ENCODE measurements at places on chromosomes 7 and 10.

DNA sequence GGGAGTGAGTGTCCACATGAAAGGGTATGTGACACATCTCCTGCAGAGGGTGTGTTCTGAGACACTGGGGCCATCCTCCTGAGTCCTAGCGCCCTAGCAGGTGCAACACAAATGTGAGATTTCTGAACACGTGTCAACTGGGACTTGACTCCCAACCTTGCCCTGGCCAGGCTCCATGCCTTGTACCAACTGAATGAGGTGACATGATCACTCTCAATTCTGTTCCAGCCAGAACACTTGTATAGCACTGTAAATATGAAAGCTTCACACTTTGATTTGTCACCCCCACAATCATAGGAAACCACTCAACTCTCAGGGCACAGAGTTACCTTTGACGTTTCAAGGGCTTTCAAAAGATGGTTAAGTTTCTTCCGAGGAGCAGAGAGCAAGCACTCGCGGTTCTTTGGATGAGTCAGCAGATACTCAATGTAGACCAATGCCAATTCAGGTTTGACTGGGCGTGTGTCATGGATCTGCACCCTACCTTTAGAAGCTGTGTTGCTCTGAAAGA lies 48.6 kb downstream of the NCAPG2 start:
- peak; percentile 66 for DNase-seq

DNA sequence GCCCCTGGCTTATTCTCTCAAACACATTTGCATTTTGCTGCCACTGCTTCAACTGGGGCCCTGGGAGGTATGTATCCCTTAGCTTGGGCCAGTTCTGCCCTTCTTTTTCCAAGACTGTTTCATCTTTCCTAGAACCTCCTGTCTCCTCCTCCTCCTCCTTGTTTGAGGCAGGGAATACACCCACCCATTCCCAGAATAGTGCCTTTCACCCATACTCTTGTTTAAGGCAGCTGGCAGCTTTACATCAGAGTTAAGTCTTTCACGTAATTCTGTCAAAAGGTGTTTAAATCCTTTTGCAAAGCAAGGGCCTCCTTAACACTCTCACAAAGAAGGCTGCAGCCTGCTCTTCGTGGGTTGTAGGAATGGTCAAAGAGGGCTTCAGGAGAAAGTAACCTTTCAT lies 150.9 kb upstream of the AGK start:
- DNase-seq: no peak

DNA sequence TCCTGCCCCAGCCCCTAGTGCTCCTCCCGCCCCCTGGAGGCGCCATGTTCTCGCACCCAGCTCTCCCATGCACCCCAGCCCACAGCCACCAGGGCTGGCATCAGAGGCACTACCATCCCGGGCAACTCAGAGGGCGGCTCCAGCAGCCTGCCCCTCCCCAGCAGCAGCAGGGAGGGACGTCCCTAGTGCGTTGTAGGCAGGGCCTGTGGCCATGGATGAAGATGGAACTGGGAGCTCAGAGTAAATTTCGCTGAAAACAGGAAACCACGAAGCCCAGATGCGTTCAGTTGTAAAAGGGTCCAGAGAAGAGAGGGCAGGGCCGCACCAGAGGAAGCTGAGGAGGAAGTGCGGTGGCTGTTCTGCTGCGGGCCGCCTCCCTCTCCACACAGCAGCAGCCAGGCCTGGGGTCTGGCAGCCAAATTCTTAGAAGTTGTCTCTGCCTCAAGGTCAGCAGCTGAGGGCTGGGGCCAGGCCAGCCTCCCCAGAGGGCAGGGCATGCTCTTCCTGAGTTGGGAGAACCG lies 24.6 kb downstream of the VSIR start:
- DNase-seq: peak; percentile 83

DNA sequence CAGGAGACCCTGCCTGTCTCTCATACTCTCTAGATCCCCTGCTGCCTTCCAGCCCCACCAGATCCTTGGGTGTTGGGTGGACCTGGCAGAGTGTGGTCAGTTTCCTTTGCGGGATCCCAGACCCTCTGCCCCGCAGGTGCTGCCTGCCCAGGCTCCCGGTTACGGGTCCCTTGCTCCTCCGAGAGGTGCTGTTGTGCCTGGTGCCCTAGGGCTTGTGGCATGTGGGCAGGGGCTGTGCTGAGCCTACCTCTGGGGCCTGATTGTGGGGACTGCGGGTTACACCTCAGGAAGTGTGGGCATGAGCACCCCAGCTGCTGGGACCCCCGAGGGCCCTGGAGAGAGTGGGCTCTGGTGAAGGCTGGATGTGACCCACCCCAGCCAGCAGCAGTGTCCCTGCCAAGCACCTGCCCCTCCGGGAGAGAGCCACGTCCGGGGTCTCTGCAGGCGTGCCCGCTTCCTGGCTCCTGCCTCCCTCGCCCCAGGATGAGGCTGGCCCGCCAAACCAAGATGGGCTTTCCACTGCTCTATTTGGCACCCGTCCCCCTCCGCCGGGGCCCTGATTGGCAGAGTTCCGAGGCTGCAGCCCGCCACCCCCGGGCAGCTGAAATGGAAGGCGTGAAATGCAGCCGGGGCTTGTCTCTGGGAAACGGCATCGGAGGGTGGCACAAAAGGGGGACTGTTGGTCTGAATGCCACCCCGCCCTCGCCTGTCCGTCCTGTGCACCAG lies 17.0 kb downstream of the CLIP2 start:
- no peak for DNase-seq
